ENCODE measurements at places on chromosomes 7 and 10.

GRCh38 chr7:45885264-45885882 lies 2.9 kb upstream of the IGFBP1 start:
- DNase-seq, result no peak

DNA sequence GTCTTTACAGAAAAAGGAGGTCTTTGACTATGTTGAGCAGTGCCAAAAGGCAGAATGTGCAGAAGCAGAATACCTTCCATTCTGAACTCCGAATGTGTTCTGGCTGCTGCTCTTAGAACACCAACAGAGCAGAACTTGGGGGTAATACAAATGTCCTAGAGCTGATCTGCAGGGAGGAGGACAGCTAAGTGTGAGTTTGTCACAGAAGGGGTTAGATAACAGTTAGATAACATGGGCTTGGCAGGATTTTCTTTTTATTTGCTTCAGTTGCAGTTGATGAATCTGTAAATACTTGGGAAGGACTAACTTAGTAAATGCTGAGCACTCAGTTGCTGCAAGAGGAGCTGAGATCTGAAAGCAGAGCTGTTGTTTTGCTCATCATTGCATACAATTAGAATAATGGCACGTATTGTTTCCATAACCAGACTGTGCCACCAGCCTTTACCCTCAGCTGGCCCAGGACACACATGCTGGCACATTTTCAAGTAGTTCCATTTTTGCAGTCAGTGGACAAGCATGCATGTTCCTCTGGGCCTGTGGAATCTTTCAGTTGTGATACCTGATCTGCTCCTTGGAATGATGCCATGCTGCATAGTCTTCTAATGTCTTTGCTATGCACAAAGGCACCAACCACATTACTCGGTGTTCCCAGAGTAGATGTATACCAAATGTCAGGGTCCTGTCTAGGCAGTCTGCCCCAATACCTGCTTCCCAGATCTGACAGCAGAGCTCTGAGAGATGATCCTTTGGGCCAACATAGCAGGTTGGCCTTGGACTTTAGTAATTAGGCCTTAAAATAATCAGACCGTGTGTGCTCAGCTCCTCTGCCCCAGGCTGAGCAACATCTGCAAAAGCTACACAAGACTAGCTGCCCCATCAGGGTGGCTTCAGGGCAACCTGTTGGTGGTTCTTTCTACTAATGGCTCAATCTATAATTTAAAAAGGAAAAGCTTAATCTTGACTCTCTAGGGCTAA lies 55.7 kb downstream of the GSDME start:
- DNase-seq, result peak; percentile 67

- no peak for DNase-seq
Measured at GRCh38 chr7:149865437-149865836, 8.3 kb upstream of the ATP6V0E2 start.

GRCh38 chr10:4176500-4177281 lies 391.7 kb upstream of the KLF6 start:
- no peak for DNase-seq

- DNase-seq, result no peak
Measured at GRCh38 chr7:136890399-136890798, 21.9 kb downstream of the CHRM2 start.

- DNase-seq, result no peak
Measured at GRCh38 chr7:151951672-151952338, 4.4 kb upstream of the GALNTL5 start.

- no peak for DNase-seq
Measured at GRCh38 chr10:76125900-76126299, 694.5 kb downstream of the LRMDA start.

- no peak for DNase-seq
Measured at GRCh38 chr10:67723601-67724000, 27.6 kb upstream of the CTNNA3 start.

GRCh38 chr10:118501637-118502440 lies 93.6 kb downstream of the PRLHR start:
- no peak for DNase-seq

GRCh38 chr10:113704637-113705343 lies 25.1 kb downstream of the CASP7 start:
- peak; percentile 37 for DNase-seq

DNA sequence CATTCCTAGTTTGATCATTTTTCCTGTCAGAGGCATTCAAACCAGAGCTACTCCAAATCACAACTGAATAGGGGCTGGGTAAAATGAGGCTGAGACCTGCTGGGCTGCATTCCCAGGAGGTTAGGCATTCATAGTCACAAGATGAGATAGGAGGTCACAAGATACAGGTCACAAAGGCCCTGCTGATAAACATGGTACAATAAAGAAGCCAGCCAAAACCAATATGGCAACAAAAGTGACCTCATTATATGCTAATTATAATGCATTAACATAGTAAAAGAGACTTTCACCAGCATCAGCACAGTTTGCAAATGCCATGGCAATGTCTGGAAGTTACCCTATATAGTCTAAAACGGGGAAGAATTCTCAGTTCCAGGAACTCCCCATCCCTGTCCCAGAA lies 37.3 kb downstream of the TWIST1 start:
- peak; percentile 30 for DNase-seq

GRCh38 chr7:31134246-31135188 lies 82.4 kb downstream of the ADCYAP1R1 start:
- peak; percentile 86 for DNase-seq

- DNase-seq, result no peak
Measured at GRCh38 chr7:5533821-5534367, 110.3 kb upstream of the TNRC18 start.

DNA sequence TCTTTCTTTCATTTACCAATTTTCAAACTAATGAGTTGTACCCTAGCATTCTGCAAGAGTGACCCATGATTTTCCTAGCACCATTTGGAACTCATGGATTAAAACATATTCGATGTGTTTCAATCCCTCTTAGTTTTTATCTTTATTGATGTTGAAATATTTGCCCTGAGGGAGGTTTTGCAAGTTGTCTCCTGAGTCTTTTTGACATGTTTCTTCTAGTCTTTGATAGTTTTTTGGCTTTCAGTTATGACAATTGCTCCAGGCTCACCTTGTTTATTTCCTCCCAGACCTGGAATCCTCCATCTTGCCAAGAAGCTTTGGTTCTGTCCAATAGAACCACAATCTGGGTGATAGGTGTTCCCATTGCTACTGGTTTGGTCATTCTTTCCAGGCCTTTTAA lies 327.8 kb downstream of the WDR11 start:
- DNase-seq, result no peak

DNA sequence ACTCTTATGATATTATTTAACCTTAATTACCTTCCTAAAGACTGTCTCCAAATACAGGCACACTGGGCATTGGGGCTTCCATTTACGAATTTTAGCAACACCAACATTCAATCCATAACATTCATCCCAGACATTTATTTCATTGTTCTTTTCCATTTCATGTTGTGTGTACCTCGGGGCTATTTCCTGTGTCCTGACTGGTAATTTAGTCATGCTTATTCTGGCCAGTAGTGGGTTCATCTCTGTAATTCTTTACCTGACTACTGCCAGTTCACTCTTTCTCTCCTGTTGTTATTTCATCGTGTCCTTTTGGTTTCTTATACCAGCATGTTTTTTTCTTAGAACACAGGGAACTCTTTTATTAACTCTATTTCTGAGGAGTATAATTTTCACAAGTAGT lies 225.7 kb downstream of the PLXDC2 start:
- peak; percentile 1 for DNase-seq

DNA sequence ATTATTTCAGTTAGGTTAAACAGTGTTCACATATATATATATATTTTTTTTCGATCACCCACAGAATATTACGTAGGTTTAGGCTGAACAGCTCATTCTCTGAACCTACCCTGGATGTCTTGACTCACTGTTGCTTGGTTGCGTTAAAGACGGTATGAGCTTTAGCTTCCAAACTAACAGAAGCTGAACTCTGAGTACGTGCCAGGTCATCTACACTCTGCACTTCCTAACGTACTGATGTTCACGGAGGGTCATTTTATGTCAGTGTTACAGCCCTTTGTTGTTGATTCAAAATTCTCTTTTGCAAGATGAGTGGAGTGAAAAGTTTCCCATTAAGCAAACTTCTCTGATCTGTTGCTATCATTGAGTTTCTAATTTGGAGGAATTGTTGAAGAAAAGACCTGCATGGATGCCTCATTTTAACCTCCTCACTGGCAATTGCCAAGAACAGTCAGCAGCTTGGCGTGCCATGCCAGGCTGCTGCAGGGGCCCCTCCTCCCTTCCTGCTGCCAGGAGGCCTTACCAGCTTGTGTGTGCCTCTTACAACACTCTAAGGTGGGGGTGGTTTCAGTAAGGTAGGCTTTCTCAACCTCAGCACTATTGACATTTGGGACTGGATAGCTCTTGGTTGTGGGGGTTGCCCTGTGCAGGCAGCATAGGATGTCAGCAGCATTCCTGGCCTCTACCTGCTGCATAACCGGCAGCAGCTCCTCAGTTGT lies 44.3 kb downstream of the INSYN2A start:
- DNase-seq, result no peak

GRCh38 chr10:113326160-113327111 lies 226.4 kb upstream of the HABP2 start:
- no peak for DNase-seq

DNA sequence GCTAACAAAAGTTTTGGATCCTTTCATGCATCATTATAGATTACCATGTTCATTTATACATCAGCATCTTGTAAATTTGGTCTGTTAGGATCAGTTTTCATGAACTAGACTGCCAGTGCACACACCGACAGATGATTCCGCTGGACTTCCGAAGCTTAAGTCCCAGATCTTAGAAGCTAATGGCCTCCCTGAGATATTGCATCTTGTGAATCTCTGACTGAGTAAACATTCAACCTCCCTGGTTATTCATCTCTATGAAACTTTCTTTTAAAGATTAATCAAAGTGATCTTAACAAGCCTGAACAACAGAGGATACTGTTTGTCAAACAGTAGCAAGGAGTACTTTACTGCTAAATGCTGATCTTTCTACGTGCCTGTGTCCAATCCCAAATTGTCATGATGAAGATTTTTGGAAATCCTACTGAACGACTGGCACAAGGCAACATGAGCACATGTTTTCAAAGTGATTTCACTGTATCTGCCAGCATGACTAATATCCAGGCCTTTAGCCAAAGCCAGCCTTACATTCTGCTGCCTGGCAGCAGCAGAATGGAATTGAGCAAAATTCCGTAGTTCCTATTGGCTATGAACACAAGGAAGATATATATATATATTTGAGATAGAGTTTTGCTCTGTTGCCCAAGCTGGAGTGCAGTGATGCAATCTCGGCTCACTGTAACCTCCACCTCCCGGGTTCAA lies 91.3 kb upstream of the ANK3 start:
- no peak for DNase-seq

GRCh38 chr7:22387583-22387982 lies 30.6 kb upstream of the RAPGEF5 start:
- no peak for DNase-seq

DNA sequence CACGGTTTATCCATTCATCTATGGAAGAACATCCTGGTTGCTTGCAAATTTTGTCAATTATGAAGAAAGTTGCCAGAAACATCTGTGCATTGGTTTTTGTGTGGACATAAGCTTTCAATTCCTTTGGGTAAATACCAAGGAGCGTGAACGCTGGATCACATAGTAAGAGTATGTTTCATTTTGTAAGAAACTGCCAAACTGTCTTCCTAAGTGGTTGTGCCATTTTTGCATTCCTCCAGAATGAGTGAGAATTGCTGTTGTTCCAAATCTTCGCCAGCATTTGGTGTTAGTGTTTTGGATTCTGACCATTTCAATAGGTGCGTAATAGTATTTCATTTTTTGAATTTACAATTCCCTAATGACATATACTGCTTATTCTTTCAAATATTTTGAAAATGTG lies 155.3 kb upstream of the FRMD4A start:
- DNase-seq, result no peak

GRCh38 chr10:5835446-5836095 lies 22.3 kb upstream of the GDI2 start:
- no peak for DNase-seq

GRCh38 chr10:97593421-97593820 lies 3.9 kb downstream of the C10orf62 start:
- DNase-seq, result no peak

- DNase-seq, result peak; percentile 73
Measured at GRCh38 chr10:59622320-59623132, 87.1 kb downstream of the SLC16A9 start.

- DNase-seq, result no peak
Measured at GRCh38 chr7:110309941-110310340, 781.0 kb upstream of the LRRN3 start.

DNA sequence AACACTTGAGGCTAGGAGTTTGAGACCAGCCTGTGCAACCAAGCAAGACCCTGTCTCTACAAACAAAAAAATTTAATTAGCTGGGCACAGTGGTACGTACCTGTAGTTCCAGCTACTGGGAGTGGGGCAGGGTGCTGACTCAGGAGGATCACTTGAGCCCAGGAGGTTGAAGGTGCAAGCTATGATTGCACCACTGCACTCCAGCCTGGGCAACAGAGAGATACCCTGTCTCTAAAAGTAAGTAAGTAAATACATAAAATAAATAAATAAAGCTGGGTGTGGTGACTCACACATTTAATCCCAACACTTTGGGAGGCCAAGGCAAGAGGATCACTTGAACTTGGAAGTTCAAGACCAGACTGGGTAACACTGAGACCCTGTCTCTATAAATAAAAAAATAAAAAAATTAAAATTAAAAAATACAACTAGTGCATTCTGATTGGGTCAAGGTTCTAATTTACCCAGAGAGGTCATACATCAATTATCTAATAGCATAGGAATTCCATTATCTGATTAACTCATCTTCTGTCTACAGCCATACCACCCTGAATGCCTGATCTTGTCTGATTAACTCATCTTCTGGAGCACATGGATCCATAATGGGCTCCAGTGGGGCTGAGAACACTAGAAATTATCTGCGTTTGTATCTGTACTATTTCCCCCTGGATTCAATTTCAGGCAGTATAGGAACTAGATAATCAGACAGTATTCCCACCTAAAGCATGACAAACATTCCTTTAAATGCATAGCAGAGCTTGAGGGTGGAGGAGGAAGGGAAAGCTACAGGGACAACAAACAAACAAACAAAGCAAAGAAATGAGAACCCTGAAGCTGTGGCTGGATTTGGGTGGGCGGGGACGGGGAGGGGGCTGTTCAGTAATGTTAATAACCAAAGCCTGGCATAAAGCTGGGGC lies 21.0 kb upstream of the HILPDA start:
- DNase-seq, result no peak

GRCh38 chr10:132394936-132395703 lies 1.9 kb upstream of the PWWP2B start:
- no peak for DNase-seq

All from NCI-H69 (cell line).